Fibroblast of gingiva (primary cell): ENCODE measurements at places on chromosomes 5 and 9.

GRCh38 chr9:107547772-107548297 is 58.3 kb upstream of the KLF4 start:
- DNase-seq, result no peak

GRCh38 chr5:175796536-175797499 is 74.6 kb upstream of the CPLX2 start:
- peak; percentile 63 for DNase-seq

DNA sequence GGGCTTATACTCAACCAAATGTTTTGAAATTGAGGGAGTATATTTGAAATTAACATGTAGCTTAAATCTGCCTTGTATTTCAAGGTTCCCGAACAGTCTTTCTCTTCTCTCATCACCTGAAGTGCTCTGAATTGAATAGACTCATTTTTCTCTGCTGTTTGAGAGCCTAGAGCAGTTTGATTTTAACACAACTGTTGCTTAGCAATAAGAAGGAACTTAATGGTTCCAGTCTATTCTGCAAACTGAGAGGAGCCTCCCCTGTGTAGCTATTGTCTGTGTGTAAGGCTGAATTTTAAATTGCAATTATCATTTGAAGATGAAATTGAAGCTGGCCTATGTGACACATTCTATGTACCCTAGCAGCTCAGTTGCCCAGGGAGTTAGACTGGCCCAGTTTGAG is 87.1 kb upstream of the CKMT2 start:
- no peak for DNase-seq

DNA sequence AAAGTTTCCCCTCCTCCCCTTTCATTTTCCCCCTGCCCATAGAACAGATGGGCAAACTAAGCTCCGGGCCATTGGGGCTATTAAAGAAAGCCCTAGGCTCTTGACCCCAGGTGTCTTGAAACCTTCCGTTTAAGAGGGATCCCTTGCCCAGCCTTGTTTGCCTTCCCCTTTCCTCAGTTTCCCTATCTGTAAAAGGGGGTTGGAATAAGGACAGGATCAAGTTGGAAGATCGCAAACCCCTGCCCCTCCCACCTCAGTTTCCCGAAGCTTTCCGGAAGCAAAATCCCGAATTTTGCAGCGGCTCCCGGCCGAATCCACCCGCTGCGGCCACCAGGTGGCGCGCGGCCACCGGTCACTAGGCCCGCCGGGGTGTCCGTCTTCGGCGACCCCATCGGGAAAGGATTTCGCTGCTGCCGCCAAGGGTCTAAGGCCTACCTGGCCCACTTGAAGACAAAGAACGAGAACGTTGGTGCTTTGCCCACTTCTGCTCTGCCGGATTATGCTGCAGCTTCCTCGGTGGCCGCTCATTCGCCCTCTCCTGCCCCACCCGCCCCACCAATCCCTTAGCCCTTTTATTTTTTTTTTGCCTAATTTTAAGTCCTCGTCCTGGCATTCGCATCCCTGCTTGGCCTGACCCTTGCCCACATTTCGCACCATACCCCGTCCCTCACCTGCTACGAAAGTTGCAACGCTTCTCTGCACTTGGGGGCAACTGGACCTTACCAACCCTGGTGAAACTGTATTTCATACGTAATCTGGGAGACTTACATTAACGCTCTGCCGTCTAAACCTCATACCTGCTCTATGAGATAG is 962 bp upstream of the NR6A1 start:
- DNase-seq, result peak; percentile 53

DNA sequence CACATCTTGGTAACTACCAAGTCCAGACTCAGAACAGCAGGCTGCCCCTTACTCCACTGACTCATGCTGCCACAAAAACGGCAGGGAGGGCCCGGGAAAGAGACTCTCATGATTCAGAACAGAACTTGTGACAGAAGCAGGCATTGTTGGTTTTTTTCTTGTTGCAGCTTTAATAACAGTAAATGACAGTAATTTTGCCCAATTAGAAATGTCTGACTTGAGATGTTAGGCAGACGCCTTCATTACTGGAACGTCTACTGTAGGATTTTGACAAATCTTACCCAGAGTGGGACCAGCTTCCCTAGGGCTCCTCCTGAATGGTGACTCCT is 77.9 kb downstream of the SEMA5A start:
- peak; percentile 86 for DNase-seq

DNA sequence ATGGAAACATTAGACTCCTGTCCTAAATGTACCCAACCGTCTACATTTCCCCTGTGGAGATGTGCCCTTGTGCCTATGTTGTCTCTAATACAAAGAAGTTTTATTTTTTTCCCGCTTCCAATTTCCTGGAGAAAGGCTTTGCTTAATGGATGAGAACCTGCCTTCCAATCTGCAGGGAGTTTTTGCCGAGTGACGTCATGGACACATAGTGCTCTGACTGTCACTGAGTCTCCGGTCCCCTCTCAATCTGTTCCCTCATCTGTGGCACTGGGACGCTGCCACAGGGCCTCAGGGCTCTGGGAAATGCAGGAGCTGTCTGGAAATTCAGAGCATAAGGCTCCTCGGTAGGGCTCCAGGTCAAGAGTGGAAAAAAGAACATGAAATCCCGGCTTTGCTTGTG is 144.8 kb downstream of the PDZD2 start:
- no peak for DNase-seq

DNA sequence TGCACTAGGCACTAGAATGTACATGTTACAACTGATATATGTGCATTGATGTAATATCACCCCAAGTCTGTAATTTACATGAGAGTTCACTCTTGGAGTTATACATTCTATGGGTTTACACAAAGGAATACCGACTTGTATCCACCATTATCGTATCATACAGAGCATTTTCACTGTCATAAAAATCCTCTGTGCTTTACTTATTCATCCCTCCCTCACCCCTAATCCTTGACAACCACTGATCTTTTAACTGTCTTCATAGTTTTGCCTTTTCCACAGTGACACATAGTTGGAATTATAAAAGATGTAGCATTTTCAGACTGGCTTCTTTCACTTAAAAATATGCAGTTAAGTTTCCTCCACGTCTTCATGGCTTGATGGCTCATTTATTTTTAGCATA is 11.1 kb upstream of the RFK start:
- DNase-seq, result no peak

- no peak for DNase-seq
Measured at GRCh38 chr9:113506090-113506589, 42.6 kb downstream of the RGS3 start.

GRCh38 chr9:113641100-113641885 is 177.8 kb downstream of the RGS3 start:
- no peak for DNase-seq

- peak; percentile 26 for DNase-seq
Measured at GRCh38 chr5:125326150-125326510, 579.7 kb upstream of the ZNF608 start.
